CD4-positive, alpha-beta T cell treated with Interleukin-15 for 1 hour (primary cell): ENCODE measurements at places on chromosomes 6 and 20.

GRCh38 chr6:129605967-129606366 is 104.0 kb downstream of the ARHGAP18 start:
- no peak for DNase-seq

- no peak for DNase-seq
These were observed 109.7 kb downstream of the GJA10 start for GRCh38 chr6:90003941-90004340.

DNA sequence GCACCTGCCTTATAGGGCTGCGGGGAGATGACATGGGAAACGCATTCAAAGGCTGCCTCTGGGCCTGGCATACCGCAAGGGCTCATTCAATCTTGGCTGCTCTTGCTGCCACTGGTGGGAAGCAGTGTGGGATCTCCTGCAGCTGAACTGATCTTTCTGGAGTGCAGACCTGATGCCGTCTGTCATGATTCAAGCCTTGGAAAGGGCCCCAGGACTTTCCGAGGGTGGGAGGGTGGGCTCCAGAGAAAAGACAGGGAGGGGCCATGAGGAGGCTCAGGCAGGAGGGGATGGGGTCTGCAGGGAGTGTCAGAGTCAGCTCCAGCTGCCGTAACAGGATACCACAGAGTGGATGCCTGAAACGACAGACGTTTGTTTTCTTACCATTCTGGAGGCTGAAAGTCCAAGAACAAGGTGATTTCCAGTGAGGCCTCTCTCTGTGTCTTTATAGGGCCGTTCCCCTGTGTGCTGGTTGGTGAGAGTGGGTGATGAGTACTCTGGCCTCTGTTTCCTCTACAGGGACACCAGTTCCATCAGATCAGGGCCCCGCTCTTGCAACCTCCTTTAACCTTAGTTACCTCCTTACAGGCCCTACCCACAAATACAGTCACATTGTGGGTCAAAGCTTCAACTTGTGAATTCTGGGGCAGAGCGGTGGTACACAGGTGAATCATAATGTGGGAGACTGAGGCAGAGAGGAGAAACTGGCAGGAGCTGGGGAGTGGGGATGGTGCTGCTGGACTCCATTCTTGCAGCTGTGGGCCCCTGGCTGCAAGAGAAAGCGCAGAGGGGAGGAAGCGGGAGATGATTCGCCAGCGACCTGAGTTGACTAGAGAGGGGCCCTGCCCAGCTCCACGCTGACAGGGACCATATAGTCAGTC is 148.4 kb downstream of the SYCP2 start:
- no peak for DNase-seq

- DNase-seq: no peak
These were observed 103.5 kb downstream of the TCP11 start for GRCh38 chr6:35037664-35038038.

DNA sequence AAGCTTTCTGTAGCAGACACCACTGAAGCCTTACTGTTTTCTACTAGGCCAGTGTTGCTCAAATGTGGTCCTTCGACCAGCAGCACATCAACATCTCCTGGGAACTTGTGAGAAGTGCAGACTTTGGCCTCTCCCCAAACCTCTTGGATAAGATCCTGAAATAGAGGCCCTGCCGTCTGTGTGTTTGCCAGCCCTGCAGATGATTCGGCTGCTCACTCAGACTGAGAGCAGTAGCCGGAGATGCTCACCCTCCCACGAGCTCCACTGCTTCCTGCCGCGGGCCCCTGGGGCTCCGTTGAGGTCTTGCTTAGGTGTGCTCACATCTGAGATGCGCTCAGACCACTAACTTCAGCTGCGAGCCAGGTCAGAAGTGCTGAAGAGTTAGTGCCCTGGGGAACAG is 129.5 kb upstream of the SSTR4 start:
- DNase-seq: no peak

DNA sequence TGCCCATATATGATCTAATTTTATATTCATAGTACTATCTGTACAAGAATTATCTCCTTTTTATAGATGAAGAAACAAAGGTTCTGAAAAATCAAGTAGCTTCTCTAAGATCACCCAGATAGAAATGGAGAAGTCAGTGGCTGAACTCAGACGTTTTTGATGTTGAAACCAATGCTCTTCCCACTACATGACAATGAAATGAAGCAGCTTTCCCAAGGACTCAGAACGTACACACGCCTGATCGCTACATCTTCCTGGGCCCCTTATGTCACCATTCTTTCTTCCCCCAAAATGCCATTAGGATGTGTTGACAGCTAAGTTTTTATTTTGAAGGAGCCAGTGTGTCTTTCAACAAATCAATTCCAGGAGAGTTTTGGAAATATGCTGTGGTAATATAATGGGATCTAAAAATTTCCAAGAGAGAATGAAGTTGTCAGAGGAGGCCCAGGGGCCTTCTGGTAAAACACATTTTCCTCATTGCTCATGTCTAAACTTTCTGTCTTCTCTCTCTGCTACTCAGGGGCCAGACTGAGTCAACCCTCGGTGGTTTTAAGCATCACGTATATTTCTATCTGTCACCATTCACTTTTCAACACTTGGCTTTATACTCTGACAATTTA is 98.1 kb upstream of the COL21A1 start:
- no peak for DNase-seq

DNA sequence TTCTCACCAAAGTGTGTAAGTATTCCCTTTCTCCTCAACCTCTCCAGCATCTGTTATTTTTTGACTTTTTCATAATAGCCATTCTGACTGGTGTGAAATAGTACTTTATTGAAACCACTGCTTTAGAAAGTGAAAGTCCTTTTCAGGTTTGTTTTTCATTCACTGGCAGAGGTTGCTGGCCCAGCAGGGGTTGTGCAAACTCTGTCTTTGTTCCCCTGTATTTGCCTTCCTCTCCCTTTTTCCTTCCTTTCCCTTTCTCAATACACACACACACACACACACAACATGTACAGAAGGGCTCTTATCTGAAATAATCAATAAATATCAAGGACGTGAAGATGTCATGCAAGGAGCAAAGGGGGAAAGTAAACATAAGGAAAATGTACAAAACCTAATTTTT is 99.8 kb downstream of the LY86 start:
- DNase-seq: no peak

DNA sequence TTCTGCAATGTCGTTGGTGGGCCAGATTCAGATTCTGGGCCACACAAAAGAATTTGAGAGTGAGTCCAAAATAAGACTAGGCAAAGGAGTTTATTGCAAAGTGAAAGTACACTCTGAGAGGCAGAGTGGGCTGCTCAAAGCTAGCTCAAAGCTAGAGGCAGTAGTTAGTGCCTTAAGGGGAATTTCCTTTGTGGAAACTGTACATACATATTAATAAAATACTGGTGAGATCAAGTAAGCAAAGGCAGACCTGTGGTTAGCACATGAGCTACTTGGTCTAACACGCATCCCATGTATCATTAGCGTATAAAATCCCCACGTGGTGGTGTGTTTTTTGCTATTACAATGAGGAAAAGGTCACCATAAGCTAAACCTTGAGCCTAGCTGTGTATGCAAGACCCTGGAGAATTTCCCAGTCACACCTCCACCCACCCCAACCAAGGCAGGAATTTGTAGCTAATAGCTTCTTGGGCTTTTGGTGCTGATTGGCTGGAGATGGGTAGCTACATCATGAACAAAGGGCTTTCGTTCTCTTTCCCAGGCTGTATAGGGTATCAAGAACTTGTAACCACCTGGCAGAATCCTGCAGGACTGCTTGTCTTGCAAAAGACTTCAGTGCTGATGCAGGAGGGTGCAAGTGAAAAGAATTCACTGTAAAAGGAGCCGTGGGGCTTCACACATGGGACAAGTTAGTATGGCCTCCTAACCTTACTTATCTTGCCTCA is 14.7 kb upstream of the TRIM26 start:
- no peak for DNase-seq

- DNase-seq: no peak
These were observed 83.0 kb upstream of the FAM184A start for GRCh38 chr6:119161438-119161837.

DNA sequence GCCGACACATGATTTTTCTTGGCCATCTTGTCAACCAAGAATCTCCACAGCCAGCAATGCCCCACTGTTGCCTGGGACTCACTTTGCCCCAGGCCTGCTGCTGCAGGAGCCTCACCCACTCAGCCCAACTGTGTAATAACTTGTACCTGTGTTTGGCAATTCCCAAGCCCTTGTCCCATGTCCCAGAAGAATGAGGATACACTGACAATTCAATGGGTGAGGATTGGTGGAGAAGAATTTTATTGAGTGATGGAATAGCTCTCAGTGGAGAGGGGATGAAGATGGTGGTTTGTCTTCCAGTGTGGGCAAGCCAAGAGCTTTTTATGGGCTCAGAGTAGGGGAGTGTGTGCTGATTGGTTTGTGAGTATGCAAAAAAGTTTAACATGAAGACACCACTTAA is 861.9 kb downstream of the TFAP2A start:
- no peak for DNase-seq

GRCh38 chr6:84460491-84460890 is 233.0 kb upstream of the CEP162 start:
- no peak for DNase-seq

GRCh38 chr20:23159256-23159946 is 73.3 kb upstream of the CD93 start:
- no peak for DNase-seq
